Right atrium auricular region (tissue), 2 donors: ENCODE measurements at places on chromosomes 4 and X. TPM values are rescaled to one million over a fixed set of nuclear protein-coding genes. Genes with fewer than 3 reads are reported as not detected.

Gene SLC10A6
- 1.3 TPM for total RNA-seq

Gene AFF2
- total RNA-seq, result 0.89 TPM

Gene ZNF711
- total RNA-seq, result 4.7 TPM

Gene AKAP4
- total RNA-seq, result not detected

Gene MAOB
- 21.0 TPM for total RNA-seq

Gene NLGN3
- 0.98 TPM for total RNA-seq

Gene MGST2
- total RNA-seq, result 77.4 TPM

Gene USP27X
- total RNA-seq, result 2.4 TPM

Gene GPRASP1
- 18.6 TPM for total RNA-seq

Gene TMEM144
- total RNA-seq, result 7.1 TPM

Gene MAGEA2B
- not detected for total RNA-seq

Gene DCX
- total RNA-seq, result not detected

Gene HAND2
- 108 TPM for total RNA-seq

Gene AMBN
- not detected for total RNA-seq

Gene HEPH
- total RNA-seq, result 45.5 TPM

Gene BCAP31
- total RNA-seq, result 86.3 TPM
